ENCODE measurements at places on chromosomes 6 and 20.

- no peak for DNase-seq
Observed at GRCh38 chr6:147999001-147999540, 343.6 kb upstream of the SASH1 start.

DNA sequence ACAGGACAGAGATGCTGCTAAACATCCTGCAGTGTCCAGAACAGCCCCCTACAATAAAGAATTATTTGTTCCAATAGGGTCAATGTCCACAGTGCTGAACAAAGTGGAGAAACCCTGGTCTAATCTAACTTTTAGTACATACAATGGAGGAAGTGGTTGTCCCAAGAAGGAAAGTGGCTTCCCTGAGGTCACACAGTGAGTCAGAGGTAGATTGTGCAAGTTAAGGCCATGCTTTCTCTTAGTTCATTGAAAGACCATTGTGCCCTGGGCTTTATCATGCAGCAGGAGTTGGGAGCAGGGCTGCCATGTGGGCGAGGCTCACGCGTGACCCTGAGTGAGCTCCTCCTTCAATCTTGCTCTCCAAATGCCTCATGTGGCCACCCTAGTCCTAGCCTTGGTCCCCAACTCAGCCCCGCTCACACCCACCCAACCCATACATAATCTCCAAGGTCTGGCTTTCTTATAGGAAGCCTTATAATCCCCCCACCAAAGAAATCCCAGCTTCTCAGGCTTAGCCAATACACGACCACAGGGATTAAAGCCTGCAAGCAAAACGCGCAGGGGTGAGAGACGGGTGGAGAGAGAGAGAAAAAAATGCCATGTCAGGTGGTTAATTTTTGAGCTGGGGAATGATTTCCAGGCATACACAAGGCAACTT is 19.9 kb downstream of the SLC13A3 start:
- DNase-seq: no peak

GRCh38 chr20:51447097-51447764 is 95.3 kb downstream of the NFATC2 start:
- no peak for DNase-seq

DNA sequence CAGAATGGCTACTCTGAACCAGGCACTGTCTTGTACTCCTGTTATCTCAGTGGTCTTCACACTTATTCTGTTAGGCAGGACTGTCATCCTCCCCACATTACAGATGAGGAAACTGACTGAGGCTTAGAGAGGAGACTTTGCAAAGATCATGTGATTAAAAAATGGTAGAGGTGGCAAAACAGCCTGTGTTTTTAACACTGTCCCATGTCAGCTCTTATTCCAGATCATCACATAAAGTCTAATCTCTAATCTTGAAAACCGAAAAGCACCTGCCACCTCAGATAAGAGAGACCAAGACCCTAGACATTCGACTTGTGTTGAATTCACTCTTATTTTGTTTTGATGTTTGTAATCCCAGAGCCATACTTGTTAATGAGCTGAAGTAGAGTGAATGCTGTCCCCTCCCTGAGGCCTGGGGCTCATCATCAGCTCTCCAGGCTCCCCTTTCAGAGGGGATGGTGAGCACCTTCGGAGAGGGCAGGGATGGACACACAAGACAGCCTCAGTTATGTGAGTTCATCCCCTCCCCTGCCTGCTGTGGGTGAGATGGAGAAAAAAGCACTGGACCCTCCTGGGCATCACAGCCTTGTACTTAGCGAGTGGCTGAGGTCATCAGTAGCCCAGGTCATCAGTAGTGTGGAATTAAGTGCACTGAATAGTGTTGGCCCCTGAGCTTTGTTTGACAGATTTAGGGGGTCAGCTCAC is 30.6 kb downstream of the MTHFD1L start:
- DNase-seq: no peak

GRCh38 chr6:89148016-89148750 is 2.3 kb downstream of the PM20D2 start:
- DNase-seq: no peak

GRCh38 chr6:38427492-38428210 is 212.1 kb downstream of the BTBD9 start:
- DNase-seq: no peak

DNA sequence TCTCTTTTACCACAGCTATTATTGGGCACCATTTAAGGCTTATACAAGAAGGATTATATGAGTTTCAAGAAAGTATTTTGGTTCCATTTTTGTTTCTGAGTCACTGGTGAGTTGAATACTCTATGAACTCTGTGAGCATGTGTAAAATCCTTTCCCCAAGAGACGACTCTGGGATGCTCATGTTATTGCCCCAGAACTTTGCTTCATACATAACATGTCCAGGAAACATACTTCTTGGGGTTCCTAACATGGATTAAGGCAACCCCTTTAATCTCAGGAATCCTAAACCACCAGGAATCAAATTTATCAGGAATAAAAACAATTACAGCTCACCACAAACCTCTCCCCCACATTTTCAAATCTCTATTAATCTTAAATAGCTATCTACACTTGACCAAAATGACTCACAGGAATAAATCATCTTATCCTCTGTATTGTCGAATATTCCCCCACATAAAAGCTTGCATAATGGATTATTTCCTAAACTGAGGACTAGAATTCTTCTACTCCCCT is 117.5 kb upstream of the COL21A1 start:
- DNase-seq: no peak

- peak; percentile 48 for DNase-seq
Observed at GRCh38 chr6:45423824-45424450, 46.2 kb upstream of the SUPT3H start.

GRCh38 chr20:18527836-18528235 is 20.1 kb downstream of the SEC23B start:
- DNase-seq: no peak

DNA sequence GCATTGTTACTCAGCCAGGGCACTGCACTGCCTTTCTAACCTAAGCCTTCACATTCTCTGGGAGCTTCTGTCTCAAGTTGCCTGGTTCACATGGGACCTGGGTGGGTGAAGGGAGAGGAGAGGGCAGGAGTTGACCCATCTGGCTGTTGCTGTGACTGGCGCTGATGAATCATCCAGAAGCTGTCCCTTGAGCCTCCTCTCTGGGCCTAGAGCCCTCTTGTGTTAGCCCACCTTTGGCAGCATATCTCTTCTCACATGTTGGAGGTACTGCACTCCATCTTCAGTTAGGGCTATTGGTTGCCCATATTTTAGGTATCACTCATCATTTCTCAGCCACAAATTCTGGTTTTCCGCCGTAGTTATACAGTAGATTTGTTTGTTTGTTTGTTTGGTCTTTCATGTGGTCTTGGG is 19.8 kb downstream of the XRN2 start:
- no peak for DNase-seq

DNA sequence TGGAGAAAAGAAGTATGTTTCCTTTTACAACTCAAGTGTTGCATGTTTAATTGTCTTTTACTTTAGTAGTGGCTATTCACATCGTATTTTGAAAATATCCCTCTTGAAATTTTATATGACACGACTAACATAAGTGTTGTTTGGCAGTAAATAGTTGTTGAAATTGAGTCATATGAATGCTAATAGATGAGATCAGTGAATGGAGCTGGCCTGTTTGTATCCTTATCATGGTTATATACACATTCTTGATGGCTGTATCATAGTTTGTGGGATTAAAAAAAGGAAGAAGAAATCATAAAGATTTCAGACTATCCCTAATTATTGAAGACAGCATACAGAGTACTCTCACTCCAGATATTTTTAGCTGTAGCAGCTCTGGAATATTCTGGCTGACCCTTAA is 8.2 kb upstream of the RAE1 start:
- no peak for DNase-seq

- no peak for DNase-seq
Observed at GRCh38 chr6:112665114-112665513, 318.0 kb downstream of the RFPL4B start.

GRCh38 chr20:25050501-25051350 is 7.2 kb downstream of the ACSS1 start:
- DNase-seq: no peak

- DNase-seq: peak; percentile 63
Observed at GRCh38 chr6:120938876-120939472, 395.3 kb downstream of the TBC1D32 start.

GRCh38 chr6:158996856-158997255 is 3.1 kb downstream of the RSPH3 start:
- no peak for DNase-seq

DNA sequence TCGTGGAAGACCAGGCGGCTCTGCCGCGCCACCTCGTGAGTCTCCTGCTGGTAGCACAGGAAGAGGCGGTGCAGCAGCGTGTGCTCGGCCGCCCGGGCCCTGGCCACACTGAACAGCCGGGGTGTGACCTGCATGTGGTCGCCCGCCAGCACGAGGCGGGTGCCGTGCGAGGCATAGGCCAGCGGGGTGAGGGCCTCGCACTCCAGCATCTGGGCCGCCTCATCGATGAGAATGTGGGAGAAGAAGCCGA is 7.0 kb downstream of the HELZ2 start:
- DNase-seq: no peak

- no peak for DNase-seq
Observed at GRCh38 chr6:34412016-34412415, 13.9 kb downstream of the RPS10 start.

- DNase-seq: no peak
Observed at GRCh38 chr6:161748535-161749416, 474.9 kb upstream of the AGPAT4 start.

- peak; percentile 24 for DNase-seq
Observed at GRCh38 chr6:251920-252319, 40.4 kb upstream of the DUSP22 start.

- DNase-seq: no peak
Observed at GRCh38 chr6:91926827-91927226, 1340.0 kb upstream of the MAP3K7 start.

DNA sequence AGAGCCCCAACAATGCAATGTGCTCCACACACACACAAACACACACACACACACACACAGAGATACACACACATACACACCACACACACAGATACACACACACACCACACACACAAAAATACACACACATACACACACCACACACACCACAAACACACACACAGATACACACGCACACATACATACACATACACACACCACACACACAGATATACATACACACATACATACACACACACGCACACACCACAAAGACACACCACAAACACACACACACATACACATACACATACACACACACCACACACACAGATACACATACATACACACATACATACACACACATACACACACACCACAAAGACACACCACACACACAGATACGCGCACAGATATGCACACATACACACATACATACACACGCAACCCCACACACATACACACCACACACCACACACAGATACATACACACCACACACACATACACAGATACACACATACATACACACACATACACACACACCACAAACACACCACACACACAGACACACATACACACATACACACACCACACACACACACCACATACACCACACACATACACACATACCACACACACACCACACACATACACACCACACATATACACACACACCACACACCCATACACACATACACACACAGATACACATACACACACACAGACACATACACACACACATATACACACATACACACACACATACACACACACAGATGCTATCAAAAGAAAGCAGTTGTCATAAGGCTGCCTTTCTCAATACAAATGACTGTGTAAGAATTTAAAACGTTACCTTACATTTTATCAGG is 128.0 kb downstream of the FOXC1 start:
- no peak for DNase-seq

DNA sequence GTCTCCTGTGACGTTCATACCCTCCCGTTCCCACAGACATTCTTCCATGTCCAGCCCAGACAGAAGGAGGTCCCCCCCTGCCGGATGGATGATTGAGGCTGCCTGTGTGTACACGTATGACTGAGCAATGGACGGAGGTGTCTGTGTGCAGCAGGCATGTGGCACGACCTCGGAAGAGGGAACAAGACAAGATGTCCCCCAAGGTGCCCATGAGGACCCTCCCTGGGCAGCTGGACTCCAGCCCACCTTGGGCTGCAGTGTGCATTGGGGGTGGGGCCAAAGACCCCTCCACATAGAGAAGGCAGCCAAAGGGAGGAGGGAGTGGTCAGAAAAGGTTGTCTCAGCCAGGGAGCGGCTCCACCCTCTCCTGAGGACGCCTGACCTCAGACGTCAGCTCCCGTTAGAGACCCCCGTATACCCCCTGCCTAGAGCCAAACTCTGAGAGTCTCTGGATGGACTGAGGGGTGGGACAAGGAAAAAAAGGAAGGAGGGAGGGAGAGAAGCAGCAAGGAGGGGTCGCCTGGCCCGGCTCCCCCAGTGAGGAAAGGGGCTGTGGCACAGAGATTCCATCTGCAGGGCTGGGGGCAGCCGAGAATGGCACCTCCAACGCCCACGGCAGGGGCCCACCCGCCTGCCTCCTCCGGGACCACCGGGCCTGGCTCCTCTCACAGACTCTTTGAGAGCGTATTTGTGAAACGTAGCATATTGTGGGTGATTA is 92.9 kb upstream of the BHLHE23 start:
- no peak for DNase-seq

DNA sequence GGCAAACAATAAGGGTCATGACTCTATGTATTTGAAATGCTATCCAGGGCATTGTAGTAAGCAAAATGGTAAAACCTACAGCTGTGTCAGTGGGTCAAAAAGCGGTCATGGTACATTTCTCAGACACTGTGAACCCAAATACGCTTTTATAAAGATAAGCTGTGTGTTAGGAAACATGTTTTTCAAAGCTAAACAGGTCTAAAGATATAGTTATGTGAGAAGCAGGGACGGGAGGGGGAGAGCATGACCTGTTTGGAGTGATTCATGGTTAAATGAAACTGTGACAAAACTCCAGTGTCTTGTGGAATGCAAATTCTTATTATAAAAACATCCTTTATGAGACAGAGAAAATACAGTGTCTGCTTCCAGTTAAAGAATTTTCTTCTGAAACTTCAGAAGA is 205.4 kb upstream of the BMP2 start:
- DNase-seq: no peak

- DNase-seq: no peak
Observed at GRCh38 chr6:138017166-138017757, 90.0 kb downstream of the PERP start.

DNA sequence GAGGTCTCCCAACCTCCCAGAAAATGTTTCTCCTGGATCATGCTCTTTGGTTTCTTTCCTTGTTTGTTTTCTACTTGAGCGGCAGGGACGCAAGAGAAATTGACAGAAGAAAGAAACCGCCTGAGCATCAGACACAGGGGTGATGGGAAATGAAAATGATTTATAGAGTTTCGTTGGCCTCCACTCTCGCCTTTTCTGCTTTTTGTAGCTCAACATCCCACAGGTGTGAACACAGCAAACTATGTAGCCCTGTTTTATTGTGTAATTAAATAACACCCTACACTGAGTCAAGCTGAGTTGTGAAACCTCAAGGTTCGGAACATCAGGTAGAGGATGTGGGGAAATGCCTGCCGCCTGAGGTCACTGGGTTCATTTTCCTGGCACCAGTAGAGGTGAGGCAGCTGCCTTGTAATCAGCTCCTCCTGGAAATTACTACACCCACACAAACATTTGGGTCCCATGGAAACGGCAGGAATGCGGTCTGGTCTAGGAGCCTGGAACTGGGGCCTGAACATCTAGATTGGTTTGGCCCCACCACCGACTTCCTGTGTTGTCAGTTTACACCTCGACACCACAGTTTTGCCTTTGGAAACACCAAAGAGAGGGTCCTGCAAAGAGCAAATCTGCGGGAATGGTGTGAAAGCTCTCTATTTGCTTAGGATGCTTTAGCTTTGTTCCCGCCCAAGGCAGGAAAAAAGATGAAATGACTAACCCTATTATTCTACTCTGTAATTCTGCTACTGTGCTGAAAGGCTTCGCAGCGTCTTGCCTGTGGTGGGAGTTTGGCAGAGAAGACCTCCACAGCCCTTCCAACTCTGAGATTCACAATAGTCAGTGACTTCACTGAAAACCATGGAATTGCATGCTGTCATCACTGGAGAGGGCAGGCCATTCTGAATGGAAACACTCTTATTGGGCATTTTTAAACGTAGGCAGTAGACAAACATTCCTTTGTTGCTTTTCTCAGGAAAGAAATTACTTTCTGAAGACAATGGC is 53.0 kb downstream of the ADAT2 start:
- no peak for DNase-seq

All from MM.1S (cell line).